ENCODE measurements at places on chromosomes 5 and 9. TPM values are rescaled to one million over a fixed set of nuclear protein-coding genes. Genes with fewer than 3 reads are reported as not detected.
A peak's percentile ranks its signal among the peaks of the same experiment; 100 is the strongest.

Gene DAPK1
- 131 TPM for total RNA-seq

Gene LRSAM1
- total RNA-seq = 18.3 TPM

Gene SPATA31E1
- total RNA-seq = 0.09 TPM

GRCh38 chr9:120920806-120921178 is 5.8 kb downstream of the TRAF1 start:
- no peaks in the 10 kb centered on the region for H3K36me3 ChIP-seq
- H3K4me1 ChIP-seq = peaks cover 3% of the 10 kb centered on the region
- DNase-seq = no peak

Gene ANKRD18A
- total RNA-seq = 13.2 TPM

GRCh38 chr9:98142925-98143481 is 24.0 kb upstream of the TRIM14 start:
- no peak for DNase-seq
- no peak overlapping the region for H3K4me3 ChIP-seq
- H3K36me3 ChIP-seq = no peaks in the 10 kb centered on the region
- no peaks in the 10 kb centered on the region for H3K4me1 ChIP-seq
- H3K27me3 ChIP-seq = no peaks in the 10 kb centered on the region
- no peak overlapping the region for H3K27ac ChIP-seq

Gene RAB3C
- total RNA-seq = 18.3 TPM

Gene MYMK
- not detected for total RNA-seq

Gene CDH9
- 0.73 TPM for total RNA-seq

- H3K36me3 ChIP-seq = no peaks in the 10 kb centered on the region
- no peaks in the 10 kb centered on the region for H3K27me3 ChIP-seq
- no peak overlapping the region for H3K4me3 ChIP-seq
Observed at GRCh38 chr9:37951671-37952449, 47.9 kb upstream of the SLC25A51 start.

DNA sequence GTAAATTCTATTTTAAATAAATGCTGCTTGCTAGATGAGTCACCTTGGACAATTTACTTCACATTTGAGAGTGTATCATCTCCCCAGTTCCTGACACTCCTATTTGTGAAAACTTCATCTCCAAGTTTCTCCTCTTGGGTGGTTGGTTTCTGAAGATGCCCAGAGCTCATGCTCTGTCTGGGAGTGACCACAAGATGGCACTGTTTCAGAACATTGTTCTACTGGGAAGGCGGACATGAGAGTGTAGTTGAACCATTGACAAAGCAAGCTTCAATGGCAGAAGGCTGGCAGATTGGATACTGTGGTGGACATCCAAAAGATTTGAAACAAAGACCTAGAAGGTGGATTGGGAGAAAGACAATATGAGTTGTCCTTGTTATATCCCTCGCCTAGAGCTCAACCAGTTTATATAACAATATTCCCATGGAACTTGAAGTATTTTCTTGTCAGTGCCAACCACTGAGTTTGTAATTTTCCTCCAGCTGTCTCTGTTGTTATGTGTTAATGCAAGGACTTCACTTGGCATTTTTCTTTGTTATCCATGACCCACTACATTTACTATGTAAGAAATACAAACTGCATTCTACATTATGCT is 234.3 kb upstream of the ANKH start:
- peak; percentile 67 for DNase-seq
- H3K27me3 ChIP-seq = no peaks in the 10 kb centered on the region
- H3K36me3 ChIP-seq = no peaks in the 10 kb centered on the region
- H3K4me1 ChIP-seq = no peaks in the 10 kb centered on the region
- H3K4me3 ChIP-seq = no peak overlapping the region

DNA sequence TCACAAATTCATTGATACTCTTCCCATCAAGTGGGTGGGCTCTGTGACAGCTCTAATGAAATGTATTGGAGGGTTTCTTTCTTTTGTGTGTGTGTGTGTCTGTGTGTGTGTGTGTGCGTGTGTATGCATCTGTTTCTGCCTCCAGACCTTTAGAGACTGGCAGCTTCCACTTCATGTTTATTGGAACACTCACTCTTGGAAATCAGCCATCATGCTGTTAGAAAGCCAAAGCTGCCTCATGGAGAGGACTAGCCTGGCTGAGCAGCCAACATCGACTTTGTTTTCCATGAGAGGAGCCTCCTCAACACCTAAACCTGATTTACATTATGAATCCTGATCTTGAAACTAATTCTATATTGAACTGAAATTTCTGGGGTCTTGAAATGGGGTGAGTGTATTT is 128.5 kb upstream of the FAM174A start:
- H3K36me3 ChIP-seq = no peaks in the 10 kb centered on the region
- no peaks in the 10 kb centered on the region for H3K4me1 ChIP-seq
- H3K27ac ChIP-seq = no peak overlapping the region
- no peak overlapping the region for H3K4me3 ChIP-seq

Measured in H1 (cell line).